AG09319 (cell line): ENCODE measurements at places on chromosomes 1 and 21.

GRCh38 chr21:38495696-38496095, 2.6 kb downstream of the ERG start:
- no peak for DNase-seq

GRCh38 chr1:89938171-89939055, 56.5 kb upstream of the ZNF326 start:
- DNase-seq = peak; percentile 12

- no peak for DNase-seq
Measured at GRCh38 chr1:1989102-1989542, 14.5 kb downstream of the CFAP74 start.

DNA sequence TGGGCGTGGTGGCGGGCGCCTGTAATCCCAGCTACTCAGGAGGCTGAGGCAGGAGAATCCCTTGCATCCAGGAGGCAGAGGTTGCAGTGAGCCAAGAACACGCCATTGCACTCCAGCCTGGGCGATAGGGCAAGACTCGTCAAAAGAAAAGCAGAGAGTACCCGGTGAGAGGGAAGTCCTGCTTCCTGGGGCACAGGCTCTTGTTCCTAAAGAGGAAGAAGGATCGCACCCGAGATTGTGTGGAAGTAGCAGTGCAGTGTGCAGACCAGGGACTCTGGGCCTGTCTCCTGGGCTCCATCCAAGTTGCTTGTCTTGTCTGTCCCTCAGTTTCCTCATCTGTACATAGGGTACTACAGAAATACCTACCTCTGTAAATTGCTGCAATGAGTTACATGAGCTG, 29.6 kb downstream of the NBPF3 start:
- no peak for DNase-seq

GRCh38 chr1:15151871-15152270, 1.7 kb upstream of the TMEM51 start:
- no peak for DNase-seq

DNA sequence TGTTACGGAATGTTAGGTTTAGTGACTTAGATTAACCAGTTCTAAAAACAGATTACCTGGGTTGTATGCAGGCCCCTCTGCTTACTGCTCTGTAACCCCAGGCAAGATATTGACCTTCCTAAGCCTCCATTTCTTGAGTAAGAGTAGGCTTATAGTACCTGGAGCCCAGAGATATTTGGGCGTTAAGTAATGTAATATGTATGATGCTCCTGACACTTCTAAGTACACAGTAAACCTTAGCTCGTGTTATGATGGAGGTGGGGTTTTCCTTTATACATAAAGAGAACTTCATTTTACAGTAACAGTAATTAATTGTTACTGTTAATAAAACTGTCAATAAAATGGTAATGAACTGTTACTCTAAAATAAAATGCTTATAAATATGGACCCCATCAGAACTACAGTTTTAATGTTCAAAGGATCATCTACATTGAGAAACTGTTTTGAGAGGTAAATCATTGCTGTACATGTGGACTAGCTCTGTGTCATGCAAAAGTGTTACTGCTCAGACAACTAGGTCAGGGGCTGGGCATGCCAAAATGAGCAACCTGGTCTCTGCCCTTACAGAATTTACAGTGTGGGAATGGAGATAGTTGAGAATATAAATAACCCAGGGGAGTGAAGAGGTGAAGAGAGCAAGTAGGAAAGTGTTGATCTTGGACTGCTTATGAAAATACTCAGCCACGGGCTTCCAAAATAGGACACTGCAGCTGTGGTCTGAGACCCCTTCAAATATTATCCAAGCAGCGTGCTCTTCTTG, 26.6 kb downstream of the LRRC8C start:
- DNase-seq = no peak

DNA sequence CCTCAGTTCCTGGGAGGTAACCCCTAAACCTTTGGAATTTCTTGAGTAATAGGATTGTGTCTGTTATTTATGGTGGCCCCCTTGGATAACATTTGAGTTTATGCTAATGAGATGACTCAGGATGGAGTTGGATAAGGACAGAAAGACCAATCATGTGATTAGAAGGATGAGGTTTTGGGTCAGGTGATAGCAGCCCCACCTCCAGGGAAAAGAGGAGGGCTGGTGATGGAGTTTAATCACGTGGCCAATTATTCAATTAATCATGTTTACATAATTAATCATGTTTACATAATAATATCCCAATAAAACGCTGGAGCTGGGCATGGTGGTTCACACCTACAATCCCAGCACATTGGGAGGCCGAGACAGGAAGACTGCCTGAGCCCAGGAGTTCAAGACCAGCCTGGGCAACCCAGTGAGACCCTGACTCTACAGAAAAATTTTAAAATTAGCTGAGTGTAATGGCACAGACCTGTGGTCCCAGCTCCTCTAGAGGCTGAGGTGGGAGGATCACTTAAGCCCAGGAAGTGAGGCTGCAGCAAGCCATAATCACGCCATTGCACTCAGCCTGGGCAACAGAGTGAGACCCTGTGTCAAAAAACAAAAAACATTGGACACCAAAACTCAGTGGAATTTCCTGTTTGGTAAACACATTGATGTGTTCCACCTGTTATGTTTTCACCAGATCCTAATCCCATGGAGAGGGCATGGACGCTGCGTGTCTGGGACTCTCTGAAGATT, 73.3 kb downstream of the NUP210L start:
- no peak for DNase-seq

- no peak for DNase-seq
Measured at GRCh38 chr1:162699366-162699765, 67.1 kb downstream of the DDR2 start.

DNA sequence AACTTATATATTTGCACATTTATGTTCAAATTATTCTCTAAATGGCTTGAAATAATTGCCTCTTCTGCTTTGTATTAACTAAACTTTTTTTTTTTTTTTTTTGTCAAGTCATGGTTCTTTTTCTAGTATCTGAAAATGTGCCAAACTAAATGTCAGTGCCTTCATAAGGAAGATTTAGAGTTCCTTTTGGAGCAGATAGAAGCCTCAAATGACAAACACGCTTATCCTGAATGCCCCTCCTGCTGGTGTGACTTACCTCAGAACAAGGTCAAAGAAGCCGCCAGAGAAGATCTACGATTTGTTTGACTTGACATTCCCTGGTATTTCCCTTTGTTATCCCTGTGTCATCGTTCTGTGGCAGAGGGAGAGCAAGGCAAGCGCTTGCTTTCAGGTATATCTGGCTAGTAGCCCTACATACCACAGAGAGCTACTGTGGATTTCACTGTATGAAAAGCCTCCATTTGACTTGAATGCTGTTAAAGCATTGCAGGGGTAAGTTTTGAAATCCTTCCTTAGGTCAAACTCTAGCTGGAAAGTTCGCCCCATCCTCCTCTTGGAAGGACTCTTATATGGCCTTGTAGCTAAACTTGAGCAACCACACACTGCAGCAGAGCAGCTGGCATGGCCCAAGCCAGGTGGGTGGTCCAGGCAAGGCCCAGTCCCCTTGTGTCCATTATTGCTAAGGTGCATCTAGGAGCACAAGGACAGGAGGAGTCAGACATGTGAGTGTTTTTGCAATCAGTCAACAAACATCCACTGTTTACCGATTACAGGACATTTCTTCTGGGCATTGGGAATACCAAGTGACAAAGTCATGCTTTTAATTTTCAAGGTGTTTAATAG, 285.4 kb upstream of the USP25 start:
- DNase-seq = no peak

DNA sequence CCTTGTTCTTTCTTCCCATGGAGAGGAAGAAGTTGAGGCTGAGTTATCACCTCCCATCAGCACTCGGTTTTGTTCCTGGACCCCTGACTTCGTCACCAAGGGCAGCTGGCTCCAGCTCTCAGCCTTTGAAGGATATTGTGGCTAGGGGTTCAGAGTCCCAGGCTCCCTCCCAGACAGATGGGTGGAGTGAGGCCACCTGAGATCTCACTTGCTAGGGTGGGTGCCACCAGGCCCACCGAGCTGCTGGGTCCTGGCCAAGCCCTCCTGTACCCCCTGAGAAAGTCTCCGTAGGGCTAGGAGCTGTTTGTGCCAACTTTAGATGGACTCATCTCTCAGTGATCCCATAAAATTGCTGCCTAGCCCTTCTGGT, 6.9 kb downstream of the MX2 start:
- no peak for DNase-seq

GRCh38 chr1:30476476-30476875, 246.9 kb downstream of the MATN1 start:
- no peak for DNase-seq

DNA sequence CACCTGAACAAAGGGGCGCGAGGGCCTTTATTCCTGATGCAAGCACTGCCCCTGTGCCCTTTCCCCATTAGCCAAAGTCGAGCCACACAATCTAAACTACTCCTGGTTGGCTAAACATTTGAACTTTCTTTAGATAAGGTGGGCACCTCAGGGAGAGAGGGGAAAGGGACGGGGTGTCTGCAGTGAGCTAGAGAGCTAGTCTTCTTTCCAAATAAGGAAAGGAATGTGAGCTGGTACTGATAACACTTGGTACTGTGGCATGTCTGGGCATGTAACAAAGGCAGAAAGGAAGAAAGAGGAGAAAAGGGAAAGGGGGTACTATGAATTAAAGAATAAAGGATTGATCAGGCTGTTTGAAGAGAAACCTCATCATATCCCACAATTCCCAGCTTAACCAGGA, 62.8 kb downstream of the OVGP1 start:
- DNase-seq = no peak

GRCh38 chr1:89042491-89042890, 19.8 kb upstream of the GBP3 start:
- DNase-seq = no peak

DNA sequence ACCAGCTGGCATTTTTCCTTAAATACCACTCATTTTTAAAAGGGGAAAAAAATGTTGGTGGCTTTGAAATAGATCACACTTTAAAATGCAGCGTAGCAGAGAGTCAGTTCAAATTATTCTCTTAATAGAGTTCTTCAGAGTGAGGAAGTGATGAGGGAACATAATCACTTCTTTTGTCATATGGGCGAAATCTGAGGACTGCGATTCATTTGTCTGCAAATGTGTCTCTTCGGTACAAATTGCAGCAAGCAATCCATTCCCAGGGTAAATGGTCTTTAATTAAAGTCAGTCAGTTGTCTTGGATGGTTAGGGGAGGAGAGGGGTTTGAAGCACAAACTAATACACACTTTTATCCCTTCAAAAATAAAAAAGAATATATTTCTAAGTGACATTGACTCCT, 86.0 kb upstream of the SELENON start:
- no peak for DNase-seq

DNA sequence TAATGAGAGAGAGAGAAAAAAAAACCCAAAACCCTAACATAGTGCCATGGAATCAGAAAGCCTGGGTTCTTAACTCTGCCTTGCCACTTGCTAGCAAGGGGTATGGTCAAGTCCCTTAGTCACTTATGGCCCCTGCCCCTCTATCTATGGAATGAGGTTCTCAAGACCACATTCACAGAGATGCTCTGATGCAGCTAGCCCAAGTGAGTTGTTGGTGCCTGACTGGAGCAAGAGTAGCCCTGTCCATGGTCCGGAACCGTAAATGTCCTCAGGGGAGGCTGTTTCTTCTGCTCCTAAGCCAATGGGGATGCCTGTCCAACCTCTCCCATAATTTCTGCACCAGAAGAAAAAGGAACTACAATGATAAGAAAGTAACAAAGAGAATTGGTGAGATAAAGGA, 56.8 kb downstream of the CSMD2 start:
- DNase-seq = no peak

DNA sequence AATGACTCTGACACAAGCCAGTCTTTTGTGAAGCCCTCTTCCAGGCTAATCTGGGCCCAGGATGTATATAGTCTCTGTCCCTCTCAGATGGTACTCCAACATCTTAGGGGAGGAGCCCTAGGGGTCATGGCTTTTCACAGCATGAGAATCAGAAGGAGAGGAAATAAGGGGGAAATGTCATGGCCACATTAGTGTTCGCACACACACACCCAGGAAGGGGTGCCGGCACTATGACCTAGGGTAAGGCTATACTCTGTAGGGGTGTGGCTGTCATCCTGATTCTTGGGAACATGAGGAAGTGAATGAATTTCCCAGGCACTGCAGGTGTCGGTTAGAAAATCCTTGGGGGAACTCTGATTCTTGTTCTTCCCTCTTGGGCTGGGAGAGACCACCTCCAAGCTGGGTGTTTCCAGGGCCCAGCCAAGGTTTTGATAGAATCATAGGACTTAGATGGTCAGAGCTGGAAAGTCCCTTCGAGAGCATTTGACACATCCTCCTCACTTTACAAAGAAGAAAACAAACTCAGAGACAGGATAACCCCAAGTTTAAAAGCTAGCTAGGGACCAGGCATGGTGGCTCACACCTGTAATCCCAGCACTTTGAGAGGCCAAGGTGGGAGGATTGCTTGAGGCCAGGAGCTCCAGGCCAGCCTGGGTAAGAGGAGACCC, 22.0 kb downstream of the GFI1 start:
- no peak for DNase-seq

GRCh38 chr1:116498789-116499628, 71.8 kb downstream of the CD58 start:
- peak; percentile 30 for DNase-seq

- no peak for DNase-seq
Measured at GRCh38 chr1:59292562-59292961, 4.3 kb upstream of the FGGY start.

DNA sequence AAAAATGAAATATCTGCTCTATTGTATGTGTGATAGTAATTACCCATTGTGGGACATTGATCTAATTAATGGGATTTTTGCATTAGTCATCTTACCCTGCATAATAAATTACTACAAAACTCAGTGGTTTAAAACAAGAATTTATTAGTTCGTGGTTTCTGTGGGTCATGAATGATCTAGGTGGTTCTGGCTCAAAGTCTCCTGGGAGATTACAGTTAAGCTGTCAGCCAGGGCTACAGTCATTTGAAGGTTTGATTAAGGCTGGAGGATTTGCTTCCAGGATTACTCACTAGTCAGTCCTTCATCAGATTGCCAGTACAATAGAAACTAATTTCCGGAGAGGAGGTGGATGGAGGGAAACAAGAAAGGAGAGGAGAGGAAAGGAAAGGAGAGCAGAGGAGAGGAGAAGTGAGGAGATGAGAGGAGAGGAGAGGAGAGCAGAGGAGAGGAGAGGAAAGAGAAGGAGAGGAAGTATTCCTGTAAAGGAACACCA, 60.4 kb upstream of the TNFSF4 start:
- DNase-seq = no peak

- DNase-seq = no peak
Measured at GRCh38 chr1:66367369-66367768, 166.6 kb upstream of the SGIP1 start.

- DNase-seq = no peak
Measured at GRCh38 chr1:153633161-153633753, 609 bp upstream of the CHTOP start.

- DNase-seq = no peak
Measured at GRCh38 chr1:185966471-185966870, 232.3 kb downstream of the HMCN1 start.

DNA sequence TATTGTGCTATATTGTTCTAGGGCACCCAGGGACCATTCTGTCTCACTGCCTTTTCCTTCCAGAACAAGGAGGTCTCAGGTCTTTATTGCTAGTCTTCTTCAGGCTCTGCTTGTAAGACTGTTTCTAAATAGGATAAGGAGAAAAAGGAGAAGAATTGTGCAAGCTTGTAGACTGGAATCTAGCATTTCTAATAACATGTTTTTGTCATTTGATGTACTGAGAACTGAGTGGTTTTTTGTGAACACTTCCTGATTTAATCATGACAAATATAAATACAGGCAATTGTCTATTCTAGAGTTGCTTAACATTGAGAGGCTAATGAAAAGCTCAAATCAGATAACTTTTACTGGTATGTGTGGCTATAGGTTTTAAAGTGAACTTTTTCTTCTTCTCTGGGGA, 77.6 kb downstream of the CLIC4 start:
- DNase-seq = peak; percentile 12
